ENCODE measurements at places on chromosomes 3 and 15.
A peak's percentile ranks its signal among the peaks of the same experiment; 100 is the strongest.

GRCh38 chr3:18556503-18557135 lies 131.5 kb upstream of the SATB1 start:
- DNase-seq: no peak

- no peak for DNase-seq
Measured at GRCh38 chr3:193716150-193716549, 123.1 kb downstream of the OPA1 start.

GRCh38 chr3:140617135-140617534 lies 60.7 kb upstream of the TRIM42 start:
- DNase-seq: no peak

GRCh38 chr15:70093481-70094319 lies 4.0 kb downstream of the TLE3 start:
- DNase-seq: no peak

DNA sequence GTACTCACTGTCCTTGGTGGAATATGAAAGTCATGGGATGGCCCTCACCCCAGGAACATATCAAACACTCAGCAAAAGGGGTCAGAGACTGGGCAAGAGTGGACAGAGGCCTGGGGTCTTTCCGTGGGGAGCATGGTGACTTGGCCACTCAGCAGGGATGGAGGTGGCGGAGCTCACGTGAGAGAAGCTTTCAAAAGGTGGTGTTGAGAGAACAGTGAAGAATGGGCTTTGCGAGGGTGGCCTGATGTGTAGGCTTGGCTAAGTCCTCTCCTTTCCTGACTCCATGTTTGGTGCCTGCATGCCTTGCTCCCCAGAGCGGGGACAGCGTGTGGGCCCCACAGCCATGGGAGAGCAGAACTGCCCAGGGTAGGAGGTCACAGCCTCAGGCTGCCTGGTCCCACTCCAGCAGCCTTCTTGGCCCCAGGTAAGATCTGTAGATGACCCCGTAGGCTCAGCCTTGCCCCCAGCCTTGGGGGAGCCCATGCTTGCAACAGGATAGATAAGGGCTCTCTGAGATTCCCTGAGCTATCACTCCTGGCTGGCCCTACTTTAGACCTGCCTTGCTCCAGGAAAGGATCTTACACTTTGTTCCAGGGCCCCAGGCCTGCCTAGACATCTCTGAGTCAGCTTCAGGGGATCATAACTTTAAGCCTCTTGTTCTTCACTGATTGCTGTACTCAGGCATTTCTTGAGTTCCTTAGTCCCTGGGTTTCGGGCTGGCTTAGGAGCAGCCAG lies 17.0 kb downstream of the RPLP1 start:
- DNase-seq: peak; percentile 24

- DNase-seq: no peak
Measured at GRCh38 chr15:66846031-66846430, 144.0 kb downstream of the SMAD6 start.

GRCh38 chr3:31227131-31227562 lies 305.6 kb upstream of the STT3B start:
- DNase-seq: no peak

DNA sequence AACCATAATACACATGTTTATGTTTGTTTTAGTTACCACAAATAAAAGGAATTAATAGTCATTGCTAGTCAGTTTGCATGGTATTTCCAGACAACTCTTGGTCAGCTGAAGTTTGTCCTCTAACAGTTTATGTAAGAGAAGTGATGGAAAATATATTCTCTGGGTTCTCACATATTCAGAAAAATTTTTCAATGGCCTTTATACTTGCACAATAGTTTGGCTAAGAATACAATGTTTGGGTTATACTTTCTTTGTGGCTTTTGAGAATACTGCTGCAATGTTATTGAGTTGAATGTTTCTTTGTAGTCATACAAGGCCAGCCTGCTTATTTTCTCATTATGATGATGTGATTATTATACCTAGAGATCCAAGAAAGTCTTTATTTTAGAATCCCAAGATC lies 133.9 kb downstream of the RAP2B start:
- no peak for DNase-seq

- DNase-seq: no peak
Measured at GRCh38 chr3:27244374-27244773, 124.8 kb downstream of the NEK10 start.

Measured in H54 (cell line).